T-helper 17 cell (primary cell): ENCODE measurements at places on chromosomes 7 and 10. TPM values are rescaled to one million over a fixed set of nuclear protein-coding genes. Genes with fewer than 3 reads are reported as not detected.

- no peak for DNase-seq
Measured at GRCh38 chr10:7210516-7210915, 200.3 kb downstream of the SFMBT2 start.

DNA sequence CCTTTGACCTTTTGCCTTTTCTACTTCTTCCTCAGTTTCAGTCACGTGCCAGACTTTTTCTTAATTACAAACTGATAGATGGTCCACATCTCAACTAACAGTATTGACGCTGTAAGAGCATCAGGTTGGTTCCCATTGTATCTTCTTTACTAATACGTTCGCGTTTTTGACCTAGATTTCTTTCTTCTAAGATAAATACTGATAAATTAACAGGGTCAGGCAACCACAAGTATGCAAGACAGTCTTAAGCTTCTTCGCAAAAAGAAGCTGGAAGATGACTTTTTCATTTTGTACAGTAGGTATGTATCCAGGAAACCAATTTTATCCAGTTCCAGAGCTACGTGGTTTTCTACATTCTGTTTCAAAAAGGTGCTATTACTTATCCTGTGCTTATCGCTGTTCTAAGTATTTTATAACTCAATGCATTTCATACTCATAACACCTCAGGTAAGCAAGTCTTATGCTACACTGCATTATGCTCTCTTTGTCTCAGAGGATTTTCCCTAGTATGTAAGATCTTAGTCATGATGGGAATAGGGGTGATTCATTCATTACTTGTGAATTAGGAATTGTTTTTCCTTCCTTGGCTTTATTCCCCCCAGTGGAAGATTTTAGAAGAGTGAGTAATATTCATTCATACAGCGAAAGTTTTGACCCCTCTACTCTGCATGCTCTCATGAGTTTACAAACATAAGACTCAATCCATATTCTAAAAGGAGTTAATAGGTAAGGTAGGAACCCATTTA is 955 bp downstream of the DUS4L start:
- no peak for DNase-seq

- DNase-seq, result no peak
Measured at GRCh38 chr10:102358712-102359382, 36.7 kb upstream of the NFKB2 start.

GPR158 gene
- not detected for total RNA-seq

DNA sequence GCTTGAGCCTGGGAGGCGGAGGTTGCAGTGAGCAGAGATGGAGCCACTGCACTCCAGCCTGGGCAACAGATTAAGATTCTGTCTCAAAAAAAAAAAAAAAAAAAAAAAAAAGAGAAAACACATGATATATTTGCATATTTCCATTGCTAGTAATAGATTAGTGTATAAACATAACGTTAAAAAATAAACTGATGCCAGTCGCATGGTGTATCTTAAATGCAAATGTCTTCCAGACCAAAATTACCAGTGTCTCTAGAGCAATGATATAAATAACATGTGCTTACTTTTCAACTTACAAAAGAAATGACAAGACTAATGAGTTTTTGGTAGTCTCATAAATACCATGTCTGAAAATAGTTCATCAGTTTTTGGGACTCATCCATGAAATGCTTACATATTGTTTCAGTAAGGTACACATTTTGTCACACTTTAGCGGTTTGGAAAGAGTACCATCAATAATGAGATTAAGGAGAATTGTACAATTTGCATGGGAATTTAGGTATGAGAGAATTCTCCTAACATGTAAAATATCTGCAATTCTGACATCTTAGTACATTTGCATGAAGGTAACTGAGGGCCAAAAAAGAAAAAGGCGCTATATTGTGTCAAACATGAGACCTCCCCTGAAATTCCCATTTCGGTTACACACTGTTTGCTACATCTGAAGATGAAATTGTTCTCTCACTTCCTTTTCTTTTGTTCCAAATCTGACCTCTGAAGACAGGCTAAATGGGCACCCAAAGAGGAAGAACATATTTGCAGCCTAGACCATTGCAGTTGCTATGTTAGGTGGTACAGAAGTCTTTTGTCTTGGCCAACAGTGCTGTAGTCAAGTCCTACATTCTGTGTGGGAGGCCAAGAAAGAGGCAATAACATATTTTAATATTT is 51.5 kb upstream of the PIP4K2A start:
- no peak for DNase-seq

DNA sequence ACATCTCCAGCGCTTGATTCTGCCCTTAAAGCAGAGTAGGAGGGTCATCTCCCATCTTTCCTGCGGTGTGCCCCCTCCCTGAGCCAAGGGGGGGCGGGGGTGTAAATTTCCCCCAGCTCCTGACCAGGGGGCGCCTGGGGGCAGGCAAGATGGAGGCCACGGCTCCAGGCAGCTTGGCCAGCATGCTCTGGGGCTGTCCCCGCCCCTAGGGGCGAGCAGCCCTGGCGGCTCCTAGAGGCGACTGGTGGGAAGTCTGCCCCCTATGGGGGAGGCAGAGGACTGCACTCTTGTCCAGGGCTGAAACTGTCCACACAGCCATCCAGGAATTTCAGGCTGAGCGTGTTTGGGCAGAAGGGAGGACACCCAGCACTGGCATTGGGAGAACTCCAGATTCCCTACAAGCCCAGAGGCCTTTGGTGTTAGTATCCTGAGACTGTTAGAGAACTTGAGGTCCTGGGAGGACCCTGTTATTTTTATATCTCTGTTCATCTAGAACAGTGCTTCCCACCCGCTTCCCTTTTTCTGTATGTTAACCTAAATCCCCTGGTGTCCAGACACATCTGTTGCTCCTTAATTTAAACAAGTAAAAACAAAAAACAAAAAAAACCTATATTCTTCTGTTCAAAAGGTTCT is 4.6 kb downstream of the STRA8 start:
- no peak for DNase-seq

DNA sequence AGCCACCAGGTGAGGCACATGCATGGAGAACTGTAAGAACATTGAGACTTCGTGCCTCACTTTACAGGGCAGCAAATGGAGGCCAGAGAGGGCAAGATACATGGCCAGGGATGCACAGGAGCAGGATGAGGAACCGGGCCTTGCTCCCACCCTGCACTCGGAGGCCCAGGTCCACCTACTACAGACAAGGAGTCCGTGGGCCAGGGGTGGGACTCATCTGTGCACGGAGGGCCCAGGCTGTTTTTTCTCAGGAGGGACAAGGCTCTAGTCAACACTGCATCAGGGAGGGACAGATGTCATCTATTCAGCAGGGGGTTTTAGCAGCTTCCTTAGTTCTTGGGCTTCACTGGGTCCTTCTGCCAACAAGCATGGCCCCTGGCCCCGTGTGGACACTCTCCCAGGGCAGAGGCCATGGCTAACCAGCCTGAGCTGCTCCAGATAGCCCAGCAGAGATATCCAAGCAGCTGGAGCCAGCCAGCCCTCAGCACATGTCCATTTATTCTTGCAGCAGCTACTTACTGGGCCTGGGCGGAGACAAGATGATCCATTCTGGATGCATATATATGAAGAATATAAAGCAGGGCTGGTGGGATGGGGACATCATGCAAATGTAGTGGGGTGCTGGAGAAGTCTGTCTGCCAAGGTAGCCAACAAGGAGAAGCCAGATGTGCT is 134.5 kb upstream of the RET start:
- DNase-seq, result no peak

GRCh38 chr10:30172091-30172490 is 112.7 kb upstream of the JCAD start:
- no peak for DNase-seq

MRPS17 gene
- total RNA-seq, result 6.8 TPM

DNA sequence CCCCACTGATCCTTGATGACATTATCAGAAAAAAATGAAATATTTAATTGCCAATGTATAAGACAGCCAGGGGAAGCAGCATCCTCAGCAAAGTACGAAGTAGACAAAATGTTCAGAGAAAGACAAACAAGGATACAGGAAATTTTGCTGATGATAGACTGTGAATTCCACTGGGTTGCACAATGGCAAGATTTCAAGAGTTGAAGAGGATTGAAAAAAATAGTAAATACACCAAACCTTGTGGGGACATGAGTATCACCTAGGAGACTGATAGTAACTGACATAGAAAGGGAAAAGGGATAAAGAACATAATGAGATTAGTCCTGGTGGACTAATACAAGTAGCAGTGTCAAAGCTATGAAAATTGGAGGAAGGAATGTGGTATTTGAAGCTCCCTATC is 16.5 kb downstream of the CNOT4 start:
- DNase-seq, result no peak

TEX47 gene
- not detected for total RNA-seq

CYP2C19 gene
- total RNA-seq, result not detected
